Esophagus squamous epithelium (tissue), 5 donors: ENCODE measurements at places on chromosomes 2 and 18. TPM values are rescaled to one million over a fixed set of nuclear protein-coding genes. Genes with fewer than 3 reads are reported as not detected.

DNA sequence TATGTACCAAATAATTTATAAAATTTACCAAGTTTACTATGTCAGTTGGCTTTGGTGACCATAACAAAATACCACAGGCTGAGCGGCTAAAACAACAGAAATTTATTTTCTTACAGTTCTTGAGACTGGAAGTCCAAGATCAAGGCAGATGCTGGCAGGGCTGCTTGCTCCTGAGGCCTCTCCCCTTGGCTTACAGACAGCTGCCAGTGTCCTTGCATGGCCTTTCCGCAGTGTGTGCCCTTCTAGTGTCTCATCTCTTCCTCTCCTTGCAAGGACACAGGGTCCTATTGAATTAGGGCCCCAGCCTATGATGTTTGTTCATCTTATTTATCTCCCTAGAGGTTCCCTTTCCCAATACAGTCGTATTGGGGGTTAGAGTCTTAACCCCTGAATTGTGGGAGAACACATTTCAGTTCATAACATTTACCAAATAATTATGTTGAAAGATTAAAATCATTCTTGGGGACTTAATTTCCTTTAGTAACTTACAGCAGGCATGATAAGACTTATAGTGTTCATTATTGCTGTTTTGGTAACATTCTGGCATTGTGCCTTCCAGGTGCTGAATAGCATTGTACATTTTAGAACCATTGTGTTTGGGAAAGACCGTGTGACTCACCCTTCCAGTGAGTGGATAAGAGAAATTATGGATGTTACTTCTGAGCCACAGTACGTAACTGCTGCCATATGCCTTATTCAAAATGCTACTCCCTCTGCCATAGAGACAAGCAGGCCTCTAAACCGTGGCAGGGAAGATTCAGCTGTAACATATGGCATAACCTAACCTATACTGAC is 317.5 kb downstream of the TMX3 start:
- DNase-seq = no peak

- DNase-seq = no peak
These were observed 12.7 kb upstream of the CDC42EP3 start for GRCh38 chr2:37683921-37684780.

GRCh38 chr2:33391529-33392255 is 84.8 kb upstream of the RASGRP3 start:
- no peak for DNase-seq

GRCh38 chr2:172836347-172836821 is 100.7 kb downstream of the RAPGEF4 start:
- no peak for DNase-seq

DNA sequence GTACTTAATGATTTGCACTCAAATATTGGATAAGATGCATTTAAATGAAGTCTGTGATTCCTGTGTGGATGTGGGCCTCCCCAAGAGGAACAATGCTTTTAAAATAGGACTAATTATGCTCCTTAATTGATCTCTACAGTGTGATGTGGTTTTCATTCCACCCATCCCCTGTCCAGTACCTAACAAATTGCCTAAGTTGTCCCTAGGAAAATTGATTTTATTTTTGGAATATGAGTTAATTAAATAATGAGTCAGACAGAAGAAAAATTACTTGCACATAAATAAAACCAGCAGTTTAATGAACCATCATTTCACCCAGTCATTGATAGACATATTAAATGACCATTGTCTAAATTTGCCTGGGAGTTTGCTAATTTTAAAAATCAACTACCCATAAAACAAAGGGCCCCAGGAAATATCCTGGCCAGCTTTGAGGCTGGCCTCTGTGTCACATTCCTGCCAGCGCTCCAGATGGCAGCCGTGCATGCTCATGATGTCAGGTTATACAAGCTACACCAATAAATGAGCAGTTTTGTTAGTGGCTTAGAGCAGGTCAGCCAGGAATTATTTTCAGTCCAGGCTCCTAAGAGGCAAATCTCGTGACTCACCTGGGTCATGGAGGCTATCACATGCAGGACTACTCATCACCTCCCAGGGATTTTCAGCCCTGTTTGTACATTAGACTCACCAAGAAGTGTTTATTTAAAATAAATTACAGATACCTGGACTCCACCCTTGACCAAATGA is 31.9 kb downstream of the ABHD3 start:
- DNase-seq = no peak

GRCh38 chr2:83055376-83056010 is 1403.6 kb downstream of the SUCLG1 start:
- no peak for DNase-seq

- DNase-seq = no peak
These were observed 176.5 kb downstream of the LTBP1 start for GRCh38 chr2:33123216-33123615.

DNA sequence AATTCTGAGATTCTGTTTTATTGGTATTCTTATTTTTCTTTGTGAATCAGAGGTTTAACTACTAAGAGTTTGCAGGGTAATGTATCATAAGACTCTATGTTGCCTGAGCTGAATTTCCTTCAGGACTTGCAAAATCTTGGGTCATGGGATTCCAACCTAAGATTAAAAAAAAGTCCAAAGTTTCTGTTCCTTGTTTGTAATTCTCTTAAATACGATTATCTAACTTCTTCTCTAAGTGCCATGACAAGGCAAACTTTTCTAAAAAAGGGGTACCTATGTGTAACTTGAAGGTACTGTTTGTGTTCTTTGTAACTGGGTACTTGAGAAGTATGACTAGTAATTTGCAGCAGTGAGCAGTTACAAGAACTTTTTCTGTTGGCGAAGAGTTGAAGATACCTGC is 181.3 kb upstream of the ZEB2 start:
- DNase-seq = no peak

DNA sequence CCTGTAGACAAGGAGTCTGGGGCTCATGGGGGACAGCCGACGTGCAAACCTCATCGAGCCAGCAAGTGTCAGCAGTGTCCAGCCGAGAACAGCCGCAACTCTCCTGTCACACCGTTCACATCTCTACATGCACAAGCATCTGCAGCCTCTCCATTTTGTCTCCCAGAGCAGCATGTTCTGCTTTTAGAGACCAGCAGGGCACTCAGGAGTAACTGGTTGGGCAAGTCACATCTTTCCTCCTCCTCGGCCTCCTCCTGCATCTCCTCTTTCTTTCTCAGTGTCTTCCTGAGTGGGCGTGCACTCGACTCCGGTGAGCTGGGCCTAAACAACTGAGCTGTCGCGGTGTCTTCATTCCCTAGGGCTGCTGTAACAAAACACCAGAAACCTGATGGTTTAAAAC is 249.9 kb downstream of the SH3BP4 start:
- no peak for DNase-seq

DNA sequence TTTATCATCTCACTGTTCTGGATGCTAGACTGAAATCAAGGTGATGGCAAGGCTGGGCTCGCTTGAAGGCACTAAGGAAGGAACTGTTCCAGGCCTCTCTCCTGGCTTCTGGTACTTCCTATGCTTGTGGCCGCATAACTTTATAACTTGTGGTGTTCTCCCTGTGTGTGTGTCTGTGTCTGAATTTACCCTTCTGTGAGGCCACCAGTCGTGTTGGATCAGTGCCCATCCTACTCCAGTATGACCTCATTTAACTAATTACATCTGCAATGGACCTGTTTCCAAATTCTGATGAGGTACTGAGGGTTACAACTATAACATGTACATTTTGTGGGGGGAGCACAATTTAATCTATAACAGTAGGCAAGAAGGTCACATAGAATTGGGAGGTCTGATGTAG is 41.6 kb downstream of the LYPD6B start:
- DNase-seq = no peak

GRCh38 chr2:30334762-30335363 is 103.5 kb downstream of the LBH start:
- no peak for DNase-seq

- no peak for DNase-seq
These were observed 66.4 kb downstream of the BABAM2 start for GRCh38 chr2:27956888-27957287.

DNA sequence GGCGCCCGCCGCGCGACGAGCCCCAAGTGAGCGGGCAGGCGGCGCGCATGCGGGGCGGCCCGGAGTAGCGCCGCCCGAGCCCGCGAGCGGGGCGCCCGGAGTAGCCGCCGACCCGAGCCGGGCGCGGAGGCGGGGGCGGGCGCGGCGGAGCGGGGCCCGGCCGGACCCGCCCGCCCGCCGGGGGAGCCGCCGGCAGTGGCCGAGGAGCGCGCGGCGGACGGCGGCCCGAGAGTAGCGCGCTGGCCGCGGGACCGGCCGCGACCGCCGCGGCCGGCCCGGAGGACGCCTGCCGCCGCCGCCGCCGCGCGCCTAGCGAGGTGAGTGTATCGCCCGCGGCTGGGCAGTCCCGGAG is at the start of gene GALNT1:
Gene GALNT1, plus strand, starts transcription at position 195 of the 352 bp plus-strand sequence. CDS start 72,923 bp downstream, outside the sequence.
- DNase-seq = no peak

DNA sequence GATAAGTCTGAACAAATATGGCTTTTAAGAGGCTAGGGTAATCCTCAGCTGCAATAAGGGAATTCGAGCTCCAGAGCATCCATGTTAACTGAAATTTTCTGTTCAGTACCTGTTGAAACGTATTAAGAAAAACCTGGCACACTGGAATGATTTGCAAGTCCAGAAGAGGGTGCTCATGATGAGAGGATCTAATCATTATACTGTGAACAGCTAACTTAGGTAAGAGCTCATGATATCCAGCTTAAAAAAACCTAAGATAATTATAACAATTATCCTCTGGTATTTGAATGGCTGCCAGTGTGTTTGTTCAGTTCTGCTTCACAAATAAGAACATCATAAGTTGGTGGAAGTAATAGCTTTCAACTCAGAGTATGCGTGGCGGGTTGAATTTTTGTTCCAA is 1118.3 kb upstream of the DDX18 start:
- no peak for DNase-seq

Gene ABCA12
- total RNA-seq = 2.8 TPM

Gene BOK
- total RNA-seq = 35.5 TPM

Gene GREB1
- total RNA-seq = 0.94 TPM

Gene CDK15
- not detected for total RNA-seq

Gene ACKR3
- 23.3 TPM for total RNA-seq

Gene MYOM1
- 0.40 TPM for total RNA-seq

Gene RETREG2
- 58.7 TPM for total RNA-seq

Gene GPR55
- total RNA-seq = 0.88 TPM
